ENCODE measurements at places on chromosomes 11 and 22. TPM values are rescaled to one million over a fixed set of nuclear protein-coding genes. Genes with fewer than 3 reads are reported as not detected.
A peak's percentile ranks its signal among the peaks of the same experiment; 100 is the strongest.

- no peak for DNase-seq
These were observed 10.9 kb upstream of the CCND1 start for GRCh38 chr11:69630017-69630416.

GRCh38 chr11:27619039-27619574 lies 81.1 kb downstream of the BDNF start:
- DNase-seq: no peak

- peak; percentile 73 for DNase-seq
These were observed 25.8 kb upstream of the KCNQ1OT1 start for GRCh38 chr11:2725368-2726300.

DNA sequence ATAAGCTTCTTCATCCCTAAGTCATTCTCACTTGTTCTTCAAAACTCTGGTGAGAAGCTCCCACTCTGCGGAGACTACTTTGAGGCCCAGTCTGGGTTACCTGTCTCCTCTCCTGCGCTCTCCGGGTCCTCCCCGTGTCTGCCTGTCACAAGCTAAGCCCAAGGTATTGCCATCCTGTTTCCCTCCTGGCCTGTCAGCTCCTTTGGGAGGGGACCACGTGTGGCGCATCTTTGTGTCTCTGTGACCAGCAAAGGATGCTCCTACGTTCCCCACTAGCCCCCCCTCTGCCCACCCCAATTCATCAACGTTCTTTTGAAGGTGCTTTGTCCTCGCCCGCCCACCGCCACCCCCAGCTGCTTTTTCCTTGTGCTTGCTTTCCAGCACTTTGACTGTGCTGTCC lies 31.8 kb upstream of the FBLN1 start:
- no peak for DNase-seq

DNA sequence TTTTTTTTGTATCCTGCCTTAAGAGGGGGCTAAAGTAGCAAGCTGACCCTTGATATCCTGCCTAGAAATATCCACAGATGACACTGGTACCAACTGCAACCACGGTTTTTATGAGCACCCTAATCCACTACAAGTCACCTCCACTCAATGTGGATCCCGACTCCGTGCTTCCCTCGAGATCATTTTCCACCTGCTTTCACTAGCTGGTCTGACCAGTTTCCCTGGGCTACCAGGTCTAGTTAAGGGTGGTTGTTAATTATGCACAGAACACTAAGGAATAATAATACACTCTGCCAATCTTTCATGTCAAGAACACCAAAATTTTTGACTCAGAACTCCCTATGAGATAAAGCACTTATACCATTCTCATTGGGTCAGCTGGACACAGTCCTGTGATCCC lies 82.3 kb downstream of the ABTB2 start:
- DNase-seq: no peak

Gene ESAM
- 13.3 TPM for total RNA-seq

Gene PATZ1
- 17.6 TPM for total RNA-seq

Gene PRR33
- total RNA-seq: not detected

Data from urinary bladder (tissue), 4 donors.